Stimulated activated CD8-positive, alpha-beta memory T cell treated with anti-CD3 and anti-CD28 coated beads, Interleukin-4, amount 100 ng/mL, for 24 hours (primary cell): ENCODE measurements at places on chromosomes 5 and 9.

- DNase-seq, result no peak
Measured at GRCh38 chr5:87156631-87157030, 111.1 kb upstream of the RASA1 start.

DNA sequence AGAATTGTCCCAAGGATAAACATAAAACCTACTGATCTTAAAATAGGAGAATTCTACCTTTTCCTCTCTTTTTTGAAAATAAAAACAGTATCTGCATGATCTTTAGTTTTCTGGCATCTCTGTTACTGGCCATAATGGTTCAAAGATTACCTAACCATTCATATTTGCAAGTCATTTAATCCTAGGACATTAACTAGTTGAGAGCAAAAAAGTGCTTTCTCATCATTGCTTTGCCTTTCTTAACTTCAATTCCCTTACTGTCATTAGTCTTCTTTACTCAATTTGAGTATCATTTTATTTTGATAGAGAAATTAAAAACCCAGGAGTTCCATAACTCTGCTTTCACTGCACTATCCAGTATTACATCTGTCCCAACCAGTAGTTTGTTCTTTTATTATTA is 68.6 kb downstream of the RFX3 start:
- no peak for DNase-seq

- DNase-seq, result no peak
Measured at GRCh38 chr9:14806941-14807520, 84.5 kb upstream of the CER1 start.

DNA sequence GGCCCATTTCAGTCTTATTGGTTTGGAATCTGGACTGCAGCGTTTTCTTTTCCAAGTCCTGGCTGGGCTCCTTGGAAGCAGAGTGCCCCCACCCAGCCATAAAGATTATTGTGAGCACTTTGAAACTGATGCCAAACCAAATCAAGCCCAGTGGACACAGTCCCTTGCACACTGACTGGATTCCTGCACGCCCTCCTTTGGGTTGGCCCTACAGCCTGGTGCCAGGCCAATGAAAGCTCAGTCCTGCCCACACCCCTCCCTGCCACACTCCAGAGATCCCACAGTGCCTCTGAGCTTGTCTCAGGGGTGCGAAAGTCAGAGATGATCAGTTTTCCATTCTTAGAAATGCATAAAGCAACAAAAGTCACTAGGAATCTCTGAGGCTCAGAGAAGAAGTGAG is 181.9 kb downstream of the CETN3 start:
- no peak for DNase-seq

- DNase-seq, result no peak
Measured at GRCh38 chr9:134671341-134672113, 29.9 kb downstream of the COL5A1 start.

- DNase-seq, result no peak
Measured at GRCh38 chr5:173238312-173239232, 3.6 kb upstream of the NKX2-5 start.

- DNase-seq, result no peak
Measured at GRCh38 chr5:64615895-64616294, 74.4 kb upstream of the SHISAL2B start.

DNA sequence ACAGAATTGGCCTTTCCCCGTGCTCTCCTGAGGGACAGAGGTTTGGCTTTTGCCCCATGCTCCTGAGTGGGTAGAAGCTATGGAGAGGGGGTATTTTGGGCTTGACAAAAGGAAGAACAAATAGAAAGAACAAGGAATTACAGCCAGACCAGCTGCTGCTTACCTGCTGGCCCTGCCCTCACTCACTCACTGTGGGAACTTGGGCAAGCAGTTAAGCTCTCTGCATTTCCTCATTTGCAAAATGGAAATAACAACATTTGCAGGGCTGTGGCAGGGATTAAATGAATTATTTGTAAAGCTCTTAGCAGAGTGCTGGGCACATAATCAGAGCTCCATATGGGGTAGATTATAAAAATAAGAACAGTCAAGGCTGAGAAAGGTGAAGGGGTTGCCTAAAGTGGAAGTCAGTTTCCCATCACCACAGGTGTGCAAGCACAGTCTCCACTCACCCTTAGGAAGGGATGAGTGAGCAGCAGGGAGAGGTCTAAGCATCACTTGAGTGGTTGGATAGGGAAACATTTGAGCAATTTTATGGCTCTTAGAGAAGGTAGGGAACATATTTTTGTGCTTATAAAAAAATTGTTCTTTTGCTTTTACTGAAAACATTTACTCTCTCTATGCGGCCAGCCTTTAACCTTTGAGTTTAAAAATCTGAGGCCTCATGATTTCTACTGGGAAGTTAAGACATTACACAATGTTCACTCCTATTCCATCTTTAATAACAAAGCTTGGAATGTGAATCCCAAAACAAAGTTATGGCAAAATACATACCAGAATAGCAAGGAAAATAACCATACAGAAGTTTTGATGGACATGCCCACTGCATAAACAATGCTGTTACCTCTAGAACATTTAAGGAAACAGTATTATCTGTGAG is 42.8 kb upstream of the LHFPL2 start:
- no peak for DNase-seq

DNA sequence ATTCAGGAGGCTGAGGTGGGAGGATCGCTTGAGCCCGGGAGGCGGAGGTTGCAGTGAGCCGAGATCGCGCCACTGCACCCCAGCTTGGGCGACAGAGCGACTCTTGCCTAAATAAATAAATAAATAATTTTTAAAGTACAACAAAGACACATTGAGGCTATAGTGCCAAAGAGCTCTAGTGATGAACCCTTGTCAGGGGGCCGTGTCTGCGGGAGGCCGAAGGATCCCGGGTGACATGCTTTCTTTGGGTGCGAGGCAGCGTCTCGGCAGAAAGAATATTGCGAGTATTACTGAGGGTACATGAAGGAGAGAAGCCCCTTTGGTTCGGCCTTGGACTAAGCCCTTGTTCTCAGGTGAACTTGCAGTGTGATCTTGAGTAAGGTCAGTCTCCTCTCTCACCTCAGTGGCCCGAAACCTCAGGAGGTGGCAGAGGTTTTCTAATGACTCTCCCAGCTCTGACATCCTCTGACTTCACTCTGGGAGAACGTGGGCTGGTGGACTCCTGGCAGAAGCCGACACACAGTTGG is 397 bp upstream of the RECK start:
- no peak for DNase-seq

DNA sequence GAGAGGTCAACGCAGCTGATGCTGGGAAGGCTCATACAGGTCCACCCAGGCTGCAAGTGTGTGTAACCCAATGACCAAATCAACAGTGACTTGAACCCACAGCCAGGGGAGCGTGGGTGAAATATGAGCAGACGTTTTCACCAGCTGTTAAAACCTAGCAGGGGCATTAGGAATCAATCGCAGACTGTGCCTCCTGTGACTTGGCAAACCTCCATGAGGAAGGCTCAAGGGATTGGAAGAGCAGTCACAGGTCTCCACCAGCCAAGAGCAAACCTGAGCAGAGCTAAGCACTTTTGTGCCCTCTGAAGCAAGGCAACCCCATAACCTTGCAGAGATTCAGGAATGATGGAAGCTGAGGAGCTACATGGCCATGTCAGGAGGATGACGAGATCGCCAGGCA is 25.5 kb downstream of the INSYN2B start:
- no peak for DNase-seq

DNA sequence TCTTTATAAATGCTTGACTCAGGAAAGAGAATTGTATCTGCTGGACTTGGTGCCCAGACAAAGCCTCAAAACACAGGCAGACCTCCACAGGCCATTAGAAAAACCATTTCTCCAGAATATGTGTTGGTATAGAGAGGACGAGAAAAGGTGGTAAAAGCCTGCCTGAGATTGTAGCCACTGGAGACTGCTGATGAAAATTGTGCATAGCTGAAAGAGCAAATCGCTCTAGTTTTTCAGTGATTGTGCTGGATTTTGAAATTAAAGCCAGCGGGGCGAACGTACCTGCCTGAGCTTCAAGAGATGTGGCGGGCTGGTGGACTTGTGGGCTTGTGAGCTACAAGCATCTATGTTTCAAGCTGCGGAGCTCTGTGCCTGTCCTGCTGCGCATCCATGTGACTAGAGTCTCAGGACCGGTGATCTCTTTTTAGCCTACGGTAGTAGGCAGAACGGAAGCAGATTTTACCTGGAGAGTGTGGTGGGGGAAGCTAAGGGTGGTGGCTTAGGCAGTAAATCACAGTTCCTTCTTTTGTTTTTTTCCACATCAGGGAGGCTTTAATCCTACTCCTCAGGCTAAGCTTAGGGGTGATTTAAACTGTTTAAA is 193.6 kb downstream of the SREK1 start:
- no peak for DNase-seq

- DNase-seq, result no peak
Measured at GRCh38 chr5:173582216-173583111, 34.0 kb downstream of the BOD1 start.

- DNase-seq, result no peak
Measured at GRCh38 chr5:74289691-74290090, 350.8 kb downstream of the ENC1 start.

- DNase-seq, result no peak
Measured at GRCh38 chr9:126872516-126872915, 12.1 kb downstream of the ZBTB34 start.

GRCh38 chr9:135357863-135358551 is 121.6 kb upstream of the PPP1R26 start:
- no peak for DNase-seq

DNA sequence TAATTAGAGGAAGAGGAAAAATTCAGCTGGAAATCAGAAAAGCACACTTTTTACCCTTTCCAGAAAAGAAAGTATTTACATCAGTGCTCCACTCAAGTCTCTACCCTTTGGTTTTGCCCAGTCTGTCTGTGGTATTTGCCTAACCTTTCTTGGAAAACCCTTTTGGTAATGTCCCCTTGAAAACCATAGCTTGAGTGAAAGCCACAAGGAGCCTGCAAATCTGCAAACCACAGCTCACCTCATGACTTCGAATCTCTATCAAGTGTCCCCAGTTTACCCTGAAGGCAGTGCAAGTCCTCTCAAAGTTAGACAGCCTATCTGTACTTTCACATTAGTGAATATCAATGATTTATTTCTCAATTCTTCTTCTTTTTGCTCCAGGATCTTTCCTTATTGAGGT is 162.1 kb upstream of the TSLP start:
- no peak for DNase-seq

GRCh38 chr5:33008751-33009418 is 297.8 kb downstream of the NPR3 start:
- DNase-seq, result no peak

DNA sequence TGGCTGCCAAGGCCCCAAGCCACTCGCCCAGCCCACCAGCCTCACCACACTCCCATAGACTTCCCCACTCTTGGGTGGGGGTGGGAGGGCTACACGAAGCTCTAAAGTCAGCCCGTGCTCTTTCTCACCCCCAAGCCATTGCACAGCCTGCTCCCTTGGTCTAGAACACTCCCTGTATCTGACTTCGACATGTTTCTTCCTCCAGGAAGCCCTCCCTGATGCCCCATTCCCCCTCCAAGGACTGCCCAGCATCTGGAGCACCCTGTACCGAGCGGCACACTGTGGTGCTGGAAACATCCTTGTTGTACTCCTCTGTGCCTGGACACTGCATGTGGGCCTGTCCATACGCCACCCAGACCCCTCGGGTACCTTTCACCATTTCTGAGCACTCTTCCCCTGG is 49.4 kb upstream of the KCNMB1 start:
- no peak for DNase-seq

DNA sequence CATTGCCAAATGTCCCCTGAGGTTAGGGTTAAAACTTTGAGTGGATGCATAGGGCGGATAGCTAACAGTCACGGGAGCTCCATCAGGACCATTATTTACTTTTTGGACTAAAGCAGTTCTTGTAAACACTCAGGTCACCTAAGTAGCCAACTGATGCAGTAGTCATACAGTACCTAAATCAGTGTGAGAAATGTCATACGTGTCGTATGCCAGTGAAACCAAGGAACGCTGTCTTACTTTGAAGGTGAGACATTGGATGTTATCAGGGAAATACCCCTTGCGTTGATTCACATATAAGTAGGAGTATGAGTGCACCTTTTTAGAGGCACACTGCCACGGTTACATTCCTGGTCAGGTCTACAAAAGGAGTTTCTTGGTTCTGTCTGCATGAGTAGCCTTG is 101.9 kb downstream of the LNPEP start:
- DNase-seq, result no peak

- DNase-seq, result no peak
Measured at GRCh38 chr9:31542384-31543055, 841.9 kb upstream of the ACO1 start.

DNA sequence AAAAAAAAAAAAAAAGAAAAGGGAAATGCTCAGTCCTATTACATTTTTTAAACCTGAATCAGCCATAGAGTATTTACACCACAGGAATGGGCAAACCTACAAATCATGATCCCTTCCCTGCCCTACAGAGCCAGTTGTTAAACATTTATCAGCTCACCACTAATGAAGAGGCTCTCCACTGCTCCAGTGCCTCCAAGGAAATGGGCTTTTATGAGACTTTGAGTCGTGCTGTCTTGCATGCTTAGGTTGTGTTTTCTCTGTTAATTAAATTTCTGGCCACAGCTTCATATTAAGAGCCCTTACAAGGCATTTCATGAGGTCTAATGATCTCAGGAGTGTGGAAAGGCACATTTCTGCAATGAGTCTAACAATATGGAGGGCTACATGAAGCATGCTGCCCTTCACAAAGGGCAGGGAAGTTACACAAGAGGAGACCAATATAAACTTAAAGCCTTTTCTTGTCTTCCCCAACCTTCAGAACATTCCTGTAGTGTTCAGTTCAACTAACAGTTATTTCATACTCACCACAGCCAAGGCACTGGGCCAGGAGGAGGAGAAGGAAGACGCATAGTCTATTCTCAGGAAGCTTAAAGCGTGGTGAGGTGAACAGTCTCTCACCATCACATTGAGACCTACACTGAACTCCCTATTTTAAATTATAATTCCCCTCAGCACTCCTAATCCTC is 140.1 kb upstream of the ABCA1 start:
- DNase-seq, result no peak

DNA sequence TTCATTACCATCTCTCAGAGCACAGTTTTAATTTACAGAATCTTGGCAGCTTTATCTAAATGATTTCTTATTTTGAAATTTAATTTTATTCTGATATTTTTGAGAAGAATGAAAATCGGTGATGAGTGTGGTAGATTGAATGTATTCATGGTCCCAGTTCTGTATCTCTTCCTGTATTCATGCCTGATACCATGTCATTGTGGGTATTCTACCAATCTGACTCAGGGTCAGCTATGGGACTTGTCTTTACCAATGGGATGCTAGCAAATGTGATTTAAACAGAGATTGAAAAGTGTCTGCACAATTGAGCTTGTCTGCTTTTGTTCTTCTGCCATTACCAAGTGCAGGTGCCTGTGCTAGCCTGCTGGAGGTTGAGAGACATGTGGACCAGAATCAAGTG is 17.8 kb upstream of the ZNF618 start:
- DNase-seq, result no peak

DNA sequence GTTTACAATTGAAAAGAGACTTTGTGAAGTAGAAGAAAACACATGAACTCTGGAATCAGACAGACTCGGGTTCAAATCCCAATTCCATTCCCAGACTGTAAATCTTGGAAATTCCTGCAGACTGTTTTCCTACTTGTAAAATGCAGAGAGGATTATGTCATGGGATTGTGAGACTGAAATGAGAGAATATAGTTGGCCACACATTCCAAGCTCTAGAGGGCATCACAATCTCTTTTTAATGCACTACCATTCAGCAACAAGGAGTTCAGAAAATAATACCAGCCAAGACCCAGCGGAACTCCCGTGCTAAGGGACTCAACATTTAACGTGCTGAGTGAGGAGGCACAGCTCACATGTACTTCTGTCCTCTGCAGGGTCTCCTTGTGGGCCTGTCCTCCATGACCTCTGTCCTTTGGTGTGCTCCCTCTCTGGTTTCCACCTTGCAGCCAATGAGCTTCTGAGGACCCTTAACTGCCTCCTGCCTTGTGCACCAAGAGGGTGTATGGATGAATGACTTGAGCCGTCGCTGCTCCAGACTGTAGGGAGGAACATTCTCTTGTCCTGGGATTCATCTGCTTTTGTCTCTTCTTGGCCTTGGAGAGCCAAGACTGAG is 263.5 kb downstream of the NTRK2 start:
- no peak for DNase-seq
